ENCODE measurements at places on chromosomes 6 and 20. TPM values are rescaled to one million over a fixed set of nuclear protein-coding genes. Genes with fewer than 3 reads are reported as not detected.

DNA sequence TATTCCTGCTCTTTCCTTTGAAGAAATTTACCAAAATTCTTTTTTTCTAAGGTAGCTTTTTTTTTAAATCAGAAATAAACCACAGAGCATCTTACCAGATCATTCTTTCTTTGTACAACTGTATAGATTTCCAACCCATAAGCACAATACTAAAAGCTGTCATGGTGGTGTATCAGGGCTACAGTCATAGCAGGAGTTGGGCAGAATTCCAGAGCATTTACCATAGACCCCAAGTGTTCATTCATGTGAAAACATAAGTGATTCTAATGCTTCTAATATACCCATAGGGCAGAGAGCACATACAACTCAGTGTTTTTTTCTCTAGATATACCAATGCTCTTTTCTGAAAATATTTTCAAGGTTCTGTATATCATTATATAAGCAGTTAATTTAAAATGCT is 392.5 kb downstream of the FRK start:
- DNase-seq, result no peak

DNA sequence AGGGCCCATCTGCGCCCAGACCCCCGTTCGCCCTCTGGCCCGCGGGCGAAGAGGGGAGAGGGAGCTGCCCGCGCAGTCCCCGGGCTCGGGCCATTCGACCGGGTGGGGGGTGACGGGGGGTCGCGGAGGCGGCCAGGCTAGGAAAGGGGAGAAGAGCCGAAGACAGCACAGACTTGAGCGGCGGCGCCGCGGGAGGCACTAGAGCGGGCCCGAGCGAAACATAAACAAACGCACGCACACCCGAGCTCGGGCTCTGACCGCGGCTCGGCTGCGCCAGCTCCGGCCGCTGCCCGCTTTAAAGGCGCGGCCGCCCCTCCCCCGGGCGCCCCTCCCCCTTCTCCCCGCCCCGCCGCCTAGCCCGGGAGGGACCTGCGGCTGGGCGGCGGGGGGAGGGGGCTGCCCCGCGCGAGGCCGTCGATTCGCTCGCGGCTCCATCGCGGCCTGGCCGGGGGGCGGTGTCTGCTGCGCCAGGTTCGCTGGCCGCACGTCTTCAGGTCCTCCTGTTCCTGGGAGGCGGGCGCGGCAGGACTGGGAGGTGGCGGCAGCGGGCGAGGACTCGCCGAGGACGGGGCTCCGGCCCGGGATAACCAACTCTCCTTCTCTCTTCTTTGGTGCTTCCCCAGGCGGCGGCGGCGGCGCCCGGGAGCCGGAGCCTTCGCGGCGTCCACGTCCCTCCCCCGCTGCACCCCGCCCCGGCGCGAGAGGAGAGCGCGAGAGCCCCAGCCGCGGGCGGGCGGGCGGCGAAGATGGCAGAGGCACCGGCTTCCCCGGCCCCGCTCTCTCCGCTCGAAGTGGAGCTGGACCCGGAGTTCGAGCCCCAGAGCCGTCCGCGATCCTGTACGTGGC is at the start of gene FOXO3:
TSS of gene FOXO3 (plus strand) at position 455 of the 846 bp plus-strand sequence. CDS start at position 747, 292 bp downstream.
- DNase-seq, result peak; percentile 81

- no peak for DNase-seq
These were observed 68.5 kb downstream of the TCP11 start for GRCh38 chr6:35072698-35073055.

LAMA4 gene
- 904 TPM for total RNA-seq

- DNase-seq, result peak; percentile 89
These were observed 64.5 kb downstream of the EYA2 start for GRCh38 chr20:46959081-46959692.

KCNB1 gene
- 0.41 TPM for total RNA-seq

- no peak for DNase-seq
These were observed 85.3 kb upstream of the LY86 start for GRCh38 chr6:6503191-6503590.

- no peak for DNase-seq
These were observed 16.6 kb upstream of the CCND3 start for GRCh38 chr6:41958022-41958856.

GRCh38 chr20:17571153-17571527 is 1.3 kb downstream of the DSTN start:
- DNase-seq, result peak; percentile 47

DNA sequence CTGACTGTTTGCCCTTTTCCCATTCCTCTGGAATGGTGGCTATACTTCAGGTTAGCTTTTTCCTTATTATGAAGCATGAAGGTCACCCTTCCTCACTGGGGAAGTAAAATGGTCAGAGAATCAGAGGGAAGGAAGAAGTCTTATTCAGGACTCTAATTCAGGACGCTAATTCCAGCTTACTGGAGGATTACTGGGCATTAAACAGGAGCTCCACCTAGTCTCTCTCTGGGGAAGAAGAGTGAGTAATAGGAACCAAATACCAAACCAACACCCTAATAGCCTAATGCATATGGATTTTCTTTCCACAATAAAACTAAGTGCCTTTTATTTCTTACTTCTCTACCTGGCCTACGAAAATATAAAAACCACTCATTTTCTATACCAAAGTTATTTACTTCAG is 10.1 kb downstream of the CRISP1 start:
- no peak for DNase-seq

SLC22A16 gene
- total RNA-seq, result not detected
